ENCODE measurements at places on chromosomes 5 and 9. TPM values are rescaled to one million over a fixed set of nuclear protein-coding genes. Genes with fewer than 3 reads are reported as not detected.
A peak's percentile ranks its signal among the peaks of the same experiment; 100 is the strongest.

- no peak for DNase-seq
Measured at GRCh38 chr9:99137891-99138290, 33.0 kb downstream of the TGFBR1 start.

DNA sequence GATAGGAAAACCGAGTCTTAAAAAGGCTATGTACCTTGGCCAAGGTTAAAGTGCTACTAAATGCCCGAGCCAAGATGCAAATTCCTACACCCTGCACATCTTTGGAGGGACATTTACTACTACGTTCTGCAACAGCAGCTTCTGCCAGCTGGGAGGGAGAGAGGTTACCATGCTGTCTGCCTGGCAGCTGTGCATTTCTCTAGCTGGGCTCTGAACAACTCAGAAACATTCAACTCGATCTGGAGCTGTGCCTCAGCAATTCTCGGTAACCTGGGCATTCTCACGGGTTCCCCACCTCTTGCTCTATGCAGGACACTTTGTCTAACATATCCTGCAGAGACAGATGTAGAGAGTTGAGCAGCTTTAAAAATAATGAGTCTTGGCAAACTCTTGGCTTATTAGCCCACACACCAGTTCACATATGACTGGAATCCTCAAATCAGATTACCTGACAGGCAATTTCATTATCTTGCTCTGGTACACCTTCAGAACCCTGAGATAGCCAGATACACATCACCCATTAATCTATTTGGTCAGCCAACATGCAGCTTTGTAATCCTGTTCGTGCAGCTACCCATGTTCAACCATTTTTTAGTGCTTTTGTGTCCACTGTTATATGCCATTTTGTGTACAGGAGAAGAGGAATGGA lies 115.8 kb downstream of the EFNA5 start:
- peak; percentile 58 for DNase-seq

CNTNAP3B gene
- not detected for total RNA-seq

- DNase-seq, result no peak
Measured at GRCh38 chr9:134458207-134459108, 132.2 kb downstream of the RXRA start.

- DNase-seq, result no peak
Measured at GRCh38 chr5:120155873-120156272, 308.2 kb upstream of the PRR16 start.

IGFBPL1 gene
- total RNA-seq, result 2.8 TPM

SPACA9 gene
- 4.1 TPM for total RNA-seq

C9orf43 gene
- 0.19 TPM for total RNA-seq

SPRY4 gene
- total RNA-seq, result 36.4 TPM

DNA sequence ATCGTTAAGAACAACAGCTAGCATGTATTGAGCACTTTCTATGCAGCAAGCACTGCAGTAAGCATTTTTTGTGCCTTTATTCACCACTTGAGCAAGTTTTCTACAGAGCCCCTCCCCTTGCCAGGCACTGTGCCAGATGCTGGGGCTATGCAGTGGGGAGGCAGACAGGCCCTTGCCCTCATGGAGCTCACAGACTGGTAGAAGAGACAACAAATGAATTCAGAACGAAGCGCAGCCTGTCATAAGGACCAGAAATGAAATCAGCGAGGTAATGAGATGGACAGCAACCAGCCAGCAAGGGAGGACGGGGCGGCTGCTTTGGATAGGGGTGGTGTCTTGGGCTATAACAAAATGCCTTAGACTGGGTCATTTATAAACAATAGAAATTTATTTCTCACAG lies 68.8 kb downstream of the C9orf50 start:
- DNase-seq, result no peak

DNA sequence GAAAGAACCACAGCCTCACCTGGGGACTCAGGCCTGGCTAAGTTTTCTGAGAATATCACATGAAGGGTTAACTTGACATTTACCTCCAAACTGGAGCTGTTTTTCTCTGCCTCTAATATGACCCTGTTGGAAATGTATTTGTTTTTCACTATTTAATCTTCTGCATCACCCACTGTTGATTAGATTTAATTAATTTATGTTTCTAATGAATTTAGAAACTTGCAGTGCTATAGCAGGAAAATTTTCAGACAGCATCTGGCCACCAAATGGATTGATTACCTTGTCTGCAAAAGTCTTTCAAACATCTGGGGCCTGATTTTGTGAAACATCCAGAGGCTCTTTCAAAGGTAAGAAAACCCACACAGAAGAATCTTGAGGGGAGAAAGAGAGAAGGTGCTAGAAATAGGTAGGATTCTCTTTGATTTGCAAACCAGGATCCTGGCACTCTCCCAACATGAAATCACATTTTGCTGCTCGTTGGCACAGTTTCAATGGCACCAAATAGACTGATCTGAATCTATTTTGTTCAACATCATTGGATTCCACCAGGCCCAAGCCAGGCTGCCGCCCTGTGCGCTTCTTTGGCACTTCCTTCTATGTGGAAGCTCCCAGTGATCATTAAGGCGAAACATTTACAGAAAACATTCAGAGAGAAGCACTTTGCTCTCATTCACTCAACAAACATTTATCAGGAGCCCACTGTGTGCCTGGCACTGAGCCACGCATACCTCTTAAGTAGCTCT lies 157.3 kb downstream of the PPP2R2B start:
- no peak for DNase-seq

DNA sequence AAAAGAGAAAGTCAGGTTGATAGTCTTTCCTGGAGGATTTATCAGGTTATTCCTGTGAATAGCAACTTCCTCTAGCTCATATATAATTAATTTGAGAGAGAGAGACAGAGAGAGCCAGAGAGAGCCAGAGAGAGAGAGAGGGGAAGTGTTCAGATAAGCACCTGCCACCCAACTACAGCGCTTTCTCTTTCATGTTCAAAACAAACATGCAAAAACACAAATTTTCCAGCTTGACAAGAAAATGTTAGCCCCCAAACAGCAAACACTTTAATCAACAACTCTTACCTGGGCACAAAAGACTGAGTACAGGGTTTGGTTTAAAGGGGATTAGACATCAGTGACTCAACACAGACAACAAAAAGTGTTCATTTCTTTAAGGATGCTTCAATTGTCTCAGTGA lies 61.7 kb upstream of the PLPP6 start:
- no peak for DNase-seq
